ENCODE measurements at places on chromosomes 5 and 9.

- DNase-seq, result no peak
Measured at GRCh38 chr5:98463676-98464075, 309.8 kb upstream of the RGMB start.

DNA sequence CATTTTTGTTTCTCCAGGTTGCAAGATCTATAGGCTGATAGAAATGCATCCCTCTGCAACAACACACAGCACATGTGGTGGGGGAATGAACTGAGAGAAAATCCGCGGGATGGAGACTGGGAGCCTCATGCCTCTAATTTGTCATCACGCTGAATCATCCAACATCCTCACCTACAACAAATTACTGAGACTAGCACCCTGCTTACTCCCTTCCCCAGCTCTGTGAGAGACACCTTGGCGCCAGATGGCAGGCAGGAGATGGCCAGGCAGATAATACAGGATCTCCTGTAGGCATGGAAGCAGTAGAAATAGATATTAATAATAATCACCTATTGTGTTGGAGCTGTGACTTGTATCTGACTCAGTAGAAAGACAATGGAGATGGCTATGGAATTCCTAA, 276.9 kb downstream of the SEMA5A start:
- DNase-seq, result no peak

DNA sequence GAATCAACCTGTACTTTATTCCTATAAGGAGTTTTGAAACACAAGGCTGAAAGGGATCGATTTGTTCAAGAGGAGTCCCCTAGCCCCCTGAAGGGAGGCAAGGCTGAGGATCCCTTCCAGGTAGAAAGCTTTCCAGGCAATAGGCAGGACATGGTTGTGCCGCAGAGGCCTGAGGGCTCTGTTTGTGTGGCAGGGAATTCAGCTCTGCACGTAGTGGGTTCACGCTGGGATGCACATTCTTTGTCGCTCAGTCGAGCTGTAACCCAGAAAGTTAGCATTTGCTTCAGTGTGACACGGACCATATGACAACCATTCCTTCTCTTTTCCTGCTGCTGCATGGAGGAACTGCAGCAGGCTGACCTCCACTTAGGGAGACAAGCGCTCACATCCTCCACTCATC, 65.6 kb upstream of the TRIO start:
- DNase-seq, result no peak

DNA sequence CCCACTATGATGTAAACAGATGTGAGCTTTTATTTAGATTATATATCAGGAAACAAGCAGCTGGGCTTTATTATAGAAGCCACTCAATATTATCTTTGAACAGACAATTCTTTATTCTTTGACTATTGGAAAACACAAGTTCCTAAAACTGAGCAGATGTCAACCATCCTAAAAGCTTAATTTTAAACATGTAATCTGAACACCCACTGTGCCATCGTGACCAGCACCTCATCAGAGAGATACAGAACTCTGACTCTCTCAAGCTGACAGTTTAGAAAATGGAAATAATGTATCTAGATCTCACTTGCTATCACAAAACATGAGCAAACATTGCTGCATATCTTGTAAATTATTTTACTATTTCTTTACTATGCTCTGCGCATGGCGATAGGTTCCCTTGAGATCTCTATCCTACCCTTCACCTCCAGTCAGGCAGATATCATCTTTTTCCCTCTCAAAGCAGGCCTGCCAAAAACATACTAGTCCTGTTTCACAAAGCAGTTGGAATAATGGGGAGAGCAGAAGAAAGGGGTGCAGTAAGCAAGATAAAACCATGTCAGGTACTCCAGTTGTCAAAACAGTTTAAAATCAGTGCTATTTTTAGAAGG, 151.0 kb downstream of the KIAA0825 start:
- DNase-seq, result no peak

- DNase-seq, result no peak
Measured at GRCh38 chr9:69645488-69645887, 26.7 kb downstream of the APBA1 start.

Measured in choroid plexus epithelial cell (primary cell).